Amygdala (tissue), 56 donors: ENCODE measurements at places on chromosomes 1 and 21.
A peak's percentile ranks its signal among the peaks of the same experiment; 100 is the strongest.

DNA sequence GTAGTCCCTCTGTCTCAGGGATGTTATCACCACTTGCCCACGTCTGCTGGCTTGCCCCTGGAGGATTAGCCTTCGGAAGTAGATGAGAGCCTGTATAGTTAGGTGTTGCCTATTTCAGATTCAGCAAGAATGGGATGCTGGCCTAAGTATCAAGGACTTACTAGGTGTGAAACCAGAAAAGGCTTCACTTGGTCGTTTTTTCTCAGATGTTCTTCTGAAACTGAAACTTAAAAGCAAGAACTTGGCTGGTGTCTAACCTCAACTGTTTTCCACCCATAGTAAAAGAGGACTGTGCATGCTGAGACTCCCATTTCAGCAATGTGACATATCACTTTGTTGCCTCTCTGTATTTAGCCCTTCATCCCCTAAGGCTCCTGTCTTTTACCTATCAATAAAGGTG, 67.0 kb upstream of the LRRC53 start:
- no peak for DNase-seq

GRCh38 chr21:42164064-42164789, 54.7 kb upstream of the ABCG1 start:
- DNase-seq, result peak; percentile 52

DNA sequence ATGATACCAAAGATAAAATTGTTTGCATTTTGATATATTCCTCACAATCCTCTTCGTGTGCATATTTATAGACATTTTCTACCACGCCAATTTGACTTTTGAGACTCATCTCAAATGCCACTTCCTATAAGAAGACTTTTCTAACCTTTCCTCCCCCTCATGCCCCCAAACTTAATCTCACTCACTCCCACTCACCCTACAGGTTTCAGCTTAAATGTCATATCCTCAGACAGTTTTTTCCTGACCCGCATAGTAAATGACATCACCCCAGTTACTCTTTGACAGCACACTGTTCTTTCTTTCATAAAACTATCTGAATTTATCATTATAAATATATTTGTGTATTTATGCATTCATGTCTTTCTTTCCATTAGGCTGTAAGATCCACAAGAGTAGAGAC, 29.6 kb upstream of the RGS8 start:
- no peak for DNase-seq

DNA sequence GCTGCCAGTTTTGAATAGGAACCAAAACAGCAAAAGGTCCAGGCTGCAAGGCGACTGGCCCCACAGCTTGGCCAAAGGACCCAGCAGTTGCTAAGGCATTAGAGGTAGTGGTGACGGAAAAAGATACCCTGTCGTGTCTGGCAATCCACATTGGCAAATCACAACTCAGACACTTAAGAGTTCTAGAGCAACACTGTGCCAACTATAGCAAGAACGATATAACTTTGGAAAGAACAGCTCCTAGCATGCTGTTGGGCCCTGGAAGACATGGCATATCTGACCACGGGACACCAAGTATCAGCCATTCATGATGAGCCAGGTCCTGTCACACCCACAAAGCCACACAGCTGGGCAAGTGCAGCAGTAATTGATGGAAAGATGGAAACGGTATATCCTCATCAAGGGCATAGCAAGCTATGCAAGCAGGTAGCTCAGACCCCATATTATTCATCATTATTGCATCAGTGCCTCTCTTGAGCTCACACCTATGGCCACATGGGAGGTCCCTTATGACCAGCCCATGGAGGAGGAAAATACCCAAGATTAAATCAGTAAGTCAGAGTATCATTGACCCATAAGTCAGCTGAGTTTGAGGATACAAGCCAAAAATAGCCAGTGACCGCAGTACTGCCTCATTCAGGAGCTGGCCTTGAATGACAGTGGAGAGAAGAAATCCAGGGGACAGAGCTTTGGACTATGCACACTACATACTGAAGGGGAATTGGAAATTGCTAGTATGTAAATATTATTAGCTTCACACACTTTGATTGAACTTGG, 221.2 kb downstream of the SETD4 start:
- no peak for DNase-seq

DNA sequence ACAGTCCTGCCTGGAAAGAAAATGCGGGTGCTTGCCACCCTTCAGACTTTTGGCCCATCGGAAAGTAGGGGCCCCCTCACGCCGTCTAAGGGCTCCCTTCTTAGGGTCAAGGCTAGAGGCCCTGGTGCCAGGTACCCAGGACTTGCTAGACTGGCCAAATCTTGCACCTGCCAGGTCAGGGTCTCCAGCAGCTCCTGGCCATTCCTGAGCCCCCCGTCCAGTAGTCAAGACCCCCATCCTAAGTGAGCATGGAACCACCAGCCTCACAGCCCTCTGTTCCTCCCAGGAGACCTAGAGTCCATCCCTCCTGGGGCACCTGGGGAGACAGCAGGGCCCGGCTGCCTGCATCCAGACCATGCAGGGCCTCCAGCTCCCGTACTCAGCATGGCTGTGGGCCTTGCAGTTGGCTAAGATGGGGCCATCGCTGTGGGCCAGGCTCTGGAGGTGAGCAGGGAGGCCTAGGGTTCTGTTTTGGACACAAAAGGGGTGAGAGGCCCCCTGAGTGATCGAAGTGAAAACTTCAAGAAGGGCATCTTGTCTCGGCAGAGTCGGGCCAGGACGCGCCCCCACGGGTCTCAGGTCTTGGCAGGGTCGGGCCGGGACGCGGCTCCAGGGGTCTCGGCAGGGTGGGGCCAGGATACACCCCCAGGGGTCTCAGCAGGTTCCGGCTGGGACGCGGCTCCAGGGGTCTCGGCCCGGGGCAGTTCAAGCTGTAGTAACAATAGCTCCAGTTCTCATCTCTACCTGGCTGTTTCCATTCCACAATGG, 5.9 kb downstream of the FNDC10 start:
- no peak for DNase-seq

- DNase-seq, result no peak
Observed at GRCh38 chr1:157653494-157653873, 47.1 kb downstream of the FCRL3 start.

DNA sequence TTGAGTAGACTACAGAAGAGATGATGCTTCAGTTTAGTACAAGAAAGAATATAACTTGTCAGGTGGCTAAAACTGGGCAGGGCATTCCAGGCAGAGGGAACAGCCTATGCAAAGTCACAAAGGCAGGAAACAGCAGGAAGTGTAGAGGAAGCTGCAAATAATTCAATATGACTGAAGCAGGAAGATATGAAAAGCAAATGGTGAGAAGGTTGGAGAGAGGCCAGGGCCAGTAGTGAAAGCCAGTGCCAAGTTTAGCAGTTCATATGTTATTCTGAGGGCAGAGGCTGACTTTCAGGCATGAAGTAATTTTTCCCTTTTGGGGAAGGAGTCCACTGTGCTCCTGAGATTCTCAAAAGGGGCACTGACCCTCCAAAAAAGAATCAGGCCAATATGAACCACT, 8.0 kb upstream of the YBX1 start:
- DNase-seq, result no peak

GRCh38 chr1:204658295-204658694, 27.2 kb downstream of the LRRN2 start:
- no peak for DNase-seq

DNA sequence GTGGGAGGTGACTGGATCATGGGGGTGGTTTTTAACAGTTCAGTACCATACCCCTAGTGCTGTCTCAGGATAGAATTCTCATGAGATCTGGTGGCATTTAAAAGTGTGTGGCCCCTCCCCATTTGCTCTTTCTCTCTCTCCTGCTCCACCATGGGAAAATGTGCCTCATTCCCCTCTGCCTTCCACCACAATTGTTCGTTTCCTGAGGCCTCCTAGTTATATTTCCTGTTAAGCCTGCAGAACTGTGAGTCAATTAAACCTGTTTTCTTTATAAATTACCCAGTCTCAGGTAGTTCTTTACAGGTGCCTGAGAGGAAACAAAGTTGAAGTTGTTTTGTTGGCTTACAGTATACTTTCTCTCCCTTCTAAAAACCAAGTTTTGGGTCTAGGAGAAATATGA, 23.1 kb upstream of the SLC22A15 start:
- DNase-seq, result no peak

- DNase-seq, result no peak
Observed at GRCh38 chr1:65059930-65060538, 88.0 kb upstream of the AK4 start.

GRCh38 chr1:47393141-47393540, 22.9 kb upstream of the FOXE3 start:
- no peak for DNase-seq

GRCh38 chr1:160935527-160936258, 18.9 kb downstream of the ITLN2 start:
- no peak for DNase-seq

DNA sequence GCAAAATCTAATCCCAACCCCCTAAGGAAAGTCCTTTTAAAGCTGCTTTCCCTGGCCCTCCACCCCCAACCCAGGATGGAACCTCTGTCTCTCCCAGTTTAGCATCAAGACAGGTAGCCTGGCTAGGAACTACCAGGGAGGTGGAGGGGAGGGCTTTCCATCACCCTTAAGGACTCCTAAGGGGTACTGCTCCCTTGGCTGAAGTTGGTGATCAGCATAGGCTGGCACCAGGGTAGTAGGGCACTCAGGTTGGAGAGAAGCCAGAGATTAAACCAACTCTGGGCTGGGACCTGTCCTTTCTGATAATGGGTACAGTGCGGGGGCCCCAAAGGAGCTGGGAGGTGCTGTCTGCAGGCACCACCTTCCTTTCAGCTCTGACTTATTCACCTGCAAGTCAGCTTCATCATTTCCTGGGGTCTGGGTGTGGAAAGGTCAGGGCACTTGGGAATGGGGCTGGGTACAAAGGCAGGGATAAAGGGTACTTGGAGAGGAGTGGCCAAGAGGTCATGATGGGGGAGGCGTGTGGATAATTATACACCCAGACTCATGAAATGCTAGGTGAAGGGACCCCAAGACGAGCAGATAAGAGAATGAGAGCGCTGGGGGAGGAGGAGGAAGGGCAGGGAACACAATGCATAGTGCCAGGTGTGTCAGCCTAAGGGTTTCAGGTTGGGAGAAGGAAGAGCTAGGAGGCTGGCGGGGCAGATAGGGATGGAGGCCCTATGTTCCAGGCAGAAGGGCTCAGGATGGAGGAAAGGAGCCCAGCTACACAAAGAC, 1.2 kb downstream of the ARHGEF2 start:
- no peak for DNase-seq

- DNase-seq, result no peak
Observed at GRCh38 chr1:24503059-24503751, 569 bp downstream of the RCAN3 start.

DNA sequence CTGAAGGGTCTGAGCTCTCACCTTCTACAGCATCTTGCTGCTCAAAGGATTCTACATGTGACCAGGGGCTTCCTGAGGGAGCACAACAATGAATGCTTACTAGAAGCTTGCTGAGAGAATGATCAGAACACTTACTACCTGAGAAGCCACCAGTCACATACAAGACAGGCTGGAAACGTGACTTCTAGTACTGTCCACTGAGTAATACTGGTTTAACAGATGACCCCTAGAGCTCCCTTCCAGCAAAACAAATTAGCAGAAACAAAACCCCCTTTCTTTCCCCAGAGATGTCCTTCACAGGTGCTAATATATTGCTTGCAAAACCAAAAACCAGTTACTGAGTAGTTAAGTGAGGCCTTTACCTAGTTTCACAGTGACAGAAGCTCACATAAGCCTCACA, 2.1 kb downstream of the TAF5L start:
- DNase-seq, result no peak
